Subcutaneous adipose tissue (tissue), 4 donors: ENCODE measurements at places on chromosomes 3 and 15. TPM values are rescaled to one million over a fixed set of nuclear protein-coding genes. Genes with fewer than 3 reads are reported as not detected.

ABI3BP gene
- total RNA-seq, result 130 TPM

APBA2 gene
- total RNA-seq, result 2.4 TPM

MUC20 gene
- total RNA-seq, result 3.7 TPM

ARHGEF26 gene
- 25.5 TPM for total RNA-seq

PLCL2 gene
- total RNA-seq, result 18.1 TPM

NPAP1 gene
- not detected for total RNA-seq

SMAD6 gene
- total RNA-seq, result 9.2 TPM

CORO2B gene
- 5.4 TPM for total RNA-seq

TRH gene
- not detected for total RNA-seq

SLC22A14 gene
- total RNA-seq, result not detected

TM6SF1 gene
- total RNA-seq, result 9.5 TPM

RHCG gene
- 1.9 TPM for total RNA-seq

OXSR1 gene
- total RNA-seq, result 49.6 TPM

B3GNT5 gene
- 7.7 TPM for total RNA-seq

TEX264 gene
- 71.2 TPM for total RNA-seq

GOLGA8S gene
- total RNA-seq, result 0.34 TPM

PARP15 gene
- total RNA-seq, result 20.7 TPM

SLC2A2 gene
- total RNA-seq, result not detected

TRIM42 gene
- total RNA-seq, result not detected

RASGRF1 gene
- 0.22 TPM for total RNA-seq

CYP8B1 gene
- total RNA-seq, result not detected

TAMM41 gene
- total RNA-seq, result 9.5 TPM

NXPE3 gene
- total RNA-seq, result 12.3 TPM

FAM3D gene
- not detected for total RNA-seq

NGRN gene
- total RNA-seq, result 83.0 TPM

GP9 gene
- not detected for total RNA-seq
